ENCODE measurements at places on chromosomes 1 and 21.

- DNase-seq, result no peak
Measured at GRCh38 chr1:179177615-179178014, 51.9 kb downstream of the ABL2 start.

- DNase-seq, result no peak
Measured at GRCh38 chr1:110390692-110391245, at the start of gene SLC16A4. TSS of gene SLC16A4 (minus strand) at chr1:110391026. CDS start at chr1:110389323, 1,703 bp downstream.

GRCh38 chr1:14597343-14598006 lies 1.0 kb upstream of the KAZN start:
- DNase-seq, result no peak

GRCh38 chr1:202622388-202622787 lies 87.9 kb downstream of the SYT2 start:
- DNase-seq, result no peak

- no peak for DNase-seq
Measured at GRCh38 chr1:23899070-23899469, 14.1 kb downstream of the CNR2 start.

- DNase-seq, result no peak
Measured at GRCh38 chr21:27818847-27819246, 852.0 kb upstream of the ADAMTS5 start.

- no peak for DNase-seq
Measured at GRCh38 chr1:97947695-97948094, 26.9 kb upstream of the DPYD start.

DNA sequence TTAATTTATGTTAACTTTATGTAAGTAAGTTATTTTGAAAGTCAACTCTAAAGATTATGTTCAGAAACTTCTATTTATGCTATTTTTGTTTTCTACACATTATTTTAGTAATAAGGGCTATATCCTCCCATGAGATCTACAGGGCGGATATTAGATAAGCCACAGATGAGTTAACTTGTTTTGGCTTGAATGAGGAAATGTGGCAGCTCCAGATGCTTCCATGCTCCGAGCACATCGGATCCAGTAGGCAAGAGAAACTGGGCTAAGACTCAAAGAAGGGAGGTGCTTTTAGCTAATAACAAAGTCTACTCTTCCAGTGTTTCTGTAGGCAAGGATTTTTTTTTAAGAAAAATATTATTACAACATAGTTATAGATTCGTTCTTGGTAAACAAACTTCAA lies 20.0 kb upstream of the LAMC1 start:
- no peak for DNase-seq

- DNase-seq, result no peak
Measured at GRCh38 chr1:181169281-181169865, 80.9 kb downstream of the IER5 start.

DNA sequence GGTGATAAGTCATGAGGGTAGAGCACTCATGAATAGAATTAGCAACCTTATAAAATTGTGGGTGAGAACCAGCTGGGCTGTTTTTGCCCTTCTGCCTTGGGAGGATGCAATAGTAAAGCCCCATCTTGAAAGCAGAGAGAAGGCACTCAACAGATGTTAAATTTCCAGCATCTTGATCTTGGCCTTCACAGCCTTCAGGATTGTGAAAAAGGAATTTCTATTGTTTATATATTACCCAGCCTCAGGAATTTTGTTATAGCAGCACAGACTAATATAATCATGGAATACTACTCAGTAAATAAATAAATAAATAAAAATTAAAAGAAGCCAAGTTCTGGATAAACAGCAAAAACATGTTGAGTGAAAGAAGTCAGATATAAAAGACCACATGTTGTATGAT lies 175.2 kb downstream of the KCNT2 start:
- DNase-seq, result no peak

- no peak for DNase-seq
Measured at GRCh38 chr1:187622545-187622944, 793.8 kb downstream of the PLA2G4A start.

DNA sequence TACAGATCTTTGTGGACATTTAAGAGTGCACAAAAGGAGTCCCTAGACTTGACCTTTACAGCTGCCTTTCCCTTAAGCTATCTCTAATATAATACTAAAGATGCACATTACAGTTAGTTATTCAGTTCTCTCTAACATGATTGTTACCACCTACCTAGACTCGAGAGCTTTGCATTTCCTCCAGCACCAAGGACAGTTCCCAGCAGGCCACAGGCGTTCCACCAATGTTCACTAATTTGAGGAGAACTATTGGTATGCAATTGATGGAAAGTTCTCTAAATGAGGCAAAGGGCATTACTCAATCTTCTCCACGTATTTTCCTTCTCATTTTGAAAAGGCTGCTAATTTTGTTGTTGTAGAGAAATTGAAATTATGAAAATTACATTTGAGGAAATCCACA lies 5.4 kb upstream of the NTNG1 start:
- no peak for DNase-seq

GRCh38 chr1:105072850-105073249 lies 1323.2 kb downstream of the AMY1C start:
- no peak for DNase-seq

- no peak for DNase-seq
Measured at GRCh38 chr1:173476197-173476664, 904 bp upstream of the PRDX6 start.

- DNase-seq, result peak; percentile 88
Measured at GRCh38 chr1:1630191-1630964, 1.6 kb upstream of the MMP23B start.

DNA sequence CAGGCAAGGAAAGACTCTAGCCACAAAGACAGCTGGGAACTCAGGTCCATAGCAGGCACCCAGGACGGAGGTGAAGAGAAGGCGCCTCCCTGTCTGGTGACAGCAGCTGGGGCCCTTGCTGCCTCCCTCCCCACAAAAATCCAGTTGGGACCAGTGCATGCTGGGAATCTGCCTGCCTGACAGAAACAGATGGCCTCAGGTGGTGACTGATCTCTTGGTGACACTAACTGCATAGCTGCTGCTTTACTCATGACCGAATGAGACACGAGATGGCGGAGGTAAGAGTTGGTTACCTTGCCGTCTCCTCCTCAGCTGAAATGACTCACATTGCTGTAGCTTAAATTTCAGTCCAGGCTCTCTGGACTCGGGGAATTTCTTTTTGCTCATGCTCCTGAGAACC lies 130.3 kb downstream of the FGGY start:
- no peak for DNase-seq

DNA sequence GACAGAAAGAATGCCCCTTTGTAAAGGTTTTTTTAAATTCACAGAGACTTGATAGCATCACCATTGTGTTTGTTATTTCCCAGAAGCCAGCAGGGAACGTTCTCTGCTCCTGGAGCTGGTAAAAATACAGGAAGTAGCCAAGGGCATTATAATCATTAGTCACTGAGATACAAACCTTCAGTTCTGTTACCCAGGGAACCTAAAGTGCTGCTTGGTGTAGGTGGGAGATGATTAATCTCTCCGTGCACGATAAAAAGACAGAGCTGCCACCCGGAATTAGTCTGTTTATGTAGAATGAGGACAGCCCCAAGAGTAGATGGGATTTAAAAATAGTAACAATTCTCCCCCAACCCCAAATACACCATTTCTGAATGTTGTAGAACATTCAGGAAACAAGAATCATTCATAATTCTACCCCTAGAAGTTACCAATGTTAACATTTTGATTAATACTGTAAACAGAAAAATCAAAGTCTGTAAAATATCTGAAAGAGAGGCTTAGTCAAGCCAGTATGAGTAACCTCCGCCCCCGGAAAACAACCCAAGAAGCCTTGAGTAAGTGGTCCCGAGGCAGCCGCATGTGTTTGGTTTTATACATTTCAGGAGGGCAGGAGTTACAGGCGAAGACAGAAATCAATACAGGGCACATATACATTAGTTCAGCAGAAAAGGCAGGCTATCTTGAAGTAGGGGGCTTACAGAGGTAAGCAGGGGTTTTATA lies 45.3 kb upstream of the CTBS start:
- DNase-seq, result no peak

- no peak for DNase-seq
Measured at GRCh38 chr1:94118471-94118870, 2.5 kb downstream of the ABCA4 start.

GRCh38 chr1:14876747-14877146 lies 276.8 kb upstream of the TMEM51 start:
- no peak for DNase-seq

DNA sequence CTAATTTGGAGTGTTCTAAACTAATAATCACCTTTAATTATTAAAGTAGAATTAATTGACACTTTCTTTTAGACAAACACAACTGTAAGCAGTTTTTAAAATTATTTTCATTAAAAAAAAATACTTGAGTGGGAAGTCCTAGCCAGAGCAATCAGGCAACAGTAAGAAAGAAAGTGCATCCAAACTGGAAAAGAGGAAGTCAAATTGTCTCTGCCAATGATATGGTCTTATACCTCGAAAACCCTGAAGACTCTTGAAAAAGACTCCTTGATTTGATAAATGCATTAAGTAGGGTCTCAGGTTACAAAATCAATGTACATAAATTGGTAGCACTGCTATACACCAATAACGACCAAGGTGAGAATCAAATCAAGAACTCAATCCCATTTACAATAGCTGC lies 83.0 kb upstream of the GADD45A start:
- no peak for DNase-seq

- DNase-seq, result no peak
Measured at GRCh38 chr1:33131191-33131590, 50.2 kb downstream of the AZIN2 start.

DNA sequence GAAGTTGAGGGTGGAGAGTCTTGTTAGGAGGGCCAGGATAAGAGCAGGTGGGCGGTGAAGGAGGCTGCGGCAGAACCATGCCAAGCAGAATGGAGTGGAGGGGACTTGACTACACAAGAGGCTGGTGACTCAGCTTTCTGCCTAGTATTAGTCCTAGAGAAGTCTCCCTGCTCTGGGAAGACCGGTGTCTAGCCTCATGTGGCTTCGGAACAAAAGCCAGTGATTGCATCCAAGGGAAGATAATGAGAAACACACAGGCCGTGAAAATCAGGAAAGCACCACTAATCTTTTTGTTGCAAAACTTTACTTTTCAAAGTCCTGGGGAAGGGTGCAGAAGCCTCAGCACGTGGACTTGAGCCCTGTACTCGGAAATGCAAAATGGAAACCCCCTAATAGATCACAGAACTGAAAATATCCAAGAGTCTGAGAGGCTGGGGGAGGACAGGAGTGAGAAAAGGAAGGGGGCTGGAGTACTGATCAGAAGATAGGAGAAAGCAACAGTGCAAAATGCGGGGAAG lies 31.4 kb downstream of the DDR2 start:
- DNase-seq, result no peak

DNA sequence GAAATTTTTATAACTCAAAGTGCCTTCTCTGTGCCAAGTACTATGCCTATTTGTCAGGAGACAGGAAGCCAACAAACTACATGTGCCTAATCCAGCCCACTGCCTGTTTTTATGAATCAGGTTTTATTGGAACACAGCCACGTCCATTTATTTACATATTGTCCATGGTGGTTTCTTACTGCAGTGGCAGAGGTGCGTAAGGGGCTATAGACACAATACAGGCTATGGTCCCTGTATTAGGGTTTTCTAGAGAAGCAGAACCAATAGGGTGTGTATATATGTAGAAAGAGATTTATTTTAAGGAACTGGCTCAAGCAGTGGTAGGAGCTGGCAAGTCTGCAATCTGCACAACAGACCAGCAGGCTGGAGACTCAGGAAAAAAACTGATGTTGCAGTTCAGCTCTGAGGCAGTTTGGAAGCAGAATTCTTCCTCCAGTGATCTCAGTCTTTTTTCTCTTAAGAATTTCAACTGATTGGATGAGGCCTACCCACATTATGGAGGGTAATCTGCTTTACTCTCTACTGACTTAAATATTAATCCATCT lies 15.4 kb downstream of the PPIE start:
- no peak for DNase-seq

DNA sequence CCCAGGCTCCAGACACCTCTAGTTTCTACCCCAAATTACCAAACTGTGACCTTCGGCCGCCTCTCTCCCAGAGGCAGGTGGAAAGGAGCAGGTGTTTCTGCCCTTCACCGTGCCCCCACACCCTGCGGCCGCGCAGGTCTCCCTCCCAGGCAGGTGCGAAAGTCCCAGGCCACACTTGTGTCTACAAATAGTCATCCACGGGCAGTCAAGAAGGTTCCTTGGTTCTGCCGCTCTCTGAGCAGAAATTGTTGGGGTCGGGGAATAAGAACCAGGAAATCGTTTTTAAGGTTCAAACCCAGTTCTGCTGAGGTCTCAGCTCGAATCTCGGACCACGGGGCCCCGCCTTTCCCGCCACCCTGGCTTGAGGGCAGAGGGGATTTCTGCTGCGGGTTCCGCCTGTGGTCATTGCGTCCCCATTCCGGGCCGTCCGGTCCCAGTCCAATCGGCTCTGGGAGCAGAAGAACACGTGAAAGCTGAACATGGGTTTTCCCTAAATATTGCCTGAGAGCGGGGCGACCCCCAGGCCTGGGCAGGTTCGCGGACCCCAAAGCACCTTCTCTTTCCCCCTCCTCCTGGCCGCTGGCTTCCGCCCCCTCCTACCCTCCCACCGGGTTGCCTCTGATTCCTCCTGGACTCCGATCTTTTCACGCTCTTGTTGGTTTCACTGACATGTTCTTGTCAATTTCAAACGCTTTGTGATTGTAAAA lies 1.2 kb upstream of the ATF3 start:
- no peak for DNase-seq
